ENCODE measurements at places on chromosomes 11 and 22.

DNA sequence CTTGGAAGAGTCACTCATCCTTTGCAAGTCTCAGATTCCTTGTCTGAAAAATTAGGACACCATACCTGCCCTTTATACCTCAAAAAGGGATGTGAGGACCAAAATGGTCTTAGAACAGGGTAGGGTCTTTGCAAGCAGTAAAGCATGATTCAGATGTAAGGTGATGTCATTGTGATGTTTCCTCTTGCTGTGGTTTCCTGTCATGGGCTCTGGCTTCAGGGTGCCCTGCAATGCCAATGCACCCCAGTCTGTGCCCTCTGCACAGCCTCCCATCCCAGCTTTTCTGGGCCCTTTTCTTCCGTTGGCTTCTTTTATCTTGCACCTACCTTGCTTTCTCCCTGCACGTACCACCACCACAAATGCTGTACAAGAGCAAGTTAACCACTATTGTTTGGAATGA, 87.8 kb upstream of the NNMT start:
- DNase-seq = no peak

DNA sequence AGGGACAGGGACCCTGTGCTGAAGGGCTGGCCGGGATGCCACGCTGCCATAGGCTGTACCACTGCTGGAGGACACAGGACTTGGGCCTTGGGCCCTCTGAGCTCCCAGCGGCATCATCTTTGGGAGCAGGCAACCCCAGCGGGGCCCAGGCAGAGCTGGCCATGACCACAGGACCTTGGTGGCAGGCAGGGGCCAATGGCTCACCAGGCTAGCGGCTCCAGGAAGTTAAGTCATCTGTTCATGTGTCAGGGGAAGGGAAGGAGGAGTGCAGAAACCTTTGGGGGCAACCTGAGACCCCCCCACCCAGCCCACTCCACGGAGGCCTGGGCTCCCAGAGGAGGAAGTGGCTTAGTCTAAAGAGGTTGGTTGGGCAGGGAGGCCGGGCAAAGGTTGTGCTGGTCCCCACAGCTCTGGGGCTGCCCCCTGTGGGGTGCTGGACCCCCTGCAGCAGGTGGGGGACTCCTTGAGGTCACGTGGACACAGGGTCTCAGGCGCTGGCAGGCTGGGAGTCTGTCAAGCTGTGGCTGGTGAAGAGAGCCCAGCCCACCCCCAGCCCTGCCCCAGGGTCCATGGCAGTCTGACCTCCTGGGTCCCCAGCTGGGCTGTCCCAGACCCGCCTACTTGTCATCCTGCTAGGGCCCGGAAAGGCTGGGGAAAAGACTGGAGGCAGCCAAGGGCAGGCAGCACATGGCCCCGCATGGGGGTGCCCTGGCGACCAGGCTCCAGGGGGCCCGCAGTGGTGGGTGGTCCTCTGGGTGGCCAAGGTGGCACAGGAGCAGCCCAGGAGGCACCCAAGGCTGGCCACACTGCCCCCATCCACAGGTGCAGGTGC, 184.3 kb downstream of the IGLL1 start:
- no peak for DNase-seq

- DNase-seq = peak; percentile 79
Observed at GRCh38 chr11:124673333-124674167, at the start of the genes SIAE and SPA17. TSS of gene SIAE (minus strand) at chr11:124673739. CDS start at chr11:124673708, 31 bp downstream. TSS of gene SPA17 (plus strand) at chr11:124673904. CDS start at chr11:124675265, 1,361 bp downstream.

DNA sequence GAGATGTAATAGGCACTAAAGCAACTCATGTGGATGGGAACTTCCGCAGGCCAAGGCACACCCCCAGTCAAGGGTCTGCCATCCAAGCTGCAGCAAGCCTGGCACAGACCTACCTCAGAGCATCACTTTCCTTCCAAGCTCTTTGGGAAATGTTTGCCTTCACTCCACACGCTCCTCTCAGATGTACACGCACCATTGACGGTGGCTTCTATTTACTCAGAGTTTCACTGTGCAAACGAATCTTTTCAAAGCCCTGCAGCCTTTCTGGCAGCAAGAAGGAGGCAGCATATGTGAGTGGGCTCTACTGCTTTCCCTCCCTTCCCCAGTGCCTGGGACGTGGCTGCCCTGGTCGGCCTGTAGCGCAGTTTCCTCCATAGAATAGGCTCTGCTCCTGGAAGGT, 60.9 kb upstream of the USP47 start:
- no peak for DNase-seq

DNA sequence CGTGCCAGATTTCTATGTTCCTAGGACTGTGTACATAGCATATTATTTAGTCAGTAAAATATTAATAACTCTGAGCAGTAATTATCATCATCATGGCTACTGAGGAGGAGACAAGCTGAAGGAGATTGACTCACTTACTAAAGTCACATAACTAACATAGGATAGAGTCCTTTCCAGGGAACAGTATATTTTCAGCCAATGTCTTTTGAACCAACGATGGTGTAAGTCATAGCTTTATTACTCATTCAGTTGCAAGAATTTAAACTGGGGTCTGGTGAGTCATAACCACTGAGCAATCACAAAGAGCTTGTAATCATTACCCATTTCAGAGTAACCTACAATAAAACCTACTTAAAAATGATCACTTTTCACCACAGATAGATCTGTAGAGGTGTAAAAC, 1564.8 kb upstream of the TENM4 start:
- no peak for DNase-seq

DNA sequence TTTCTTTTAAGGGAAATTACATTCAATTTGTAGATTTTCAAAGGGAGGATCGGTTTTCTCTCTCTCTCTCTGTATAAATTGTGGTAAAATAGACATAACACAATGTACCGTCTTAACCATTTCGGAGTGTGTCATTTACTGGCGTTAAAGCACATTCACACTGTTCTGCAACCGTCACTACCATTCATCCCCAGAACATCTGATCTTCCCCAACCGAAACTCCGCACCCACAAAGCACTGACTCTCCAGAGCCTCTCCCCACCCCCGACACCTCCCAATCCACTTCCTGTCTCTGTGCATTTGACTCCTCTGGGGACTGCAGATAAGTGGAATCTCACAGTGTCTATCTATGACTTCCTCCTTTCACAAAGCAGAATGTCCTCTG, 15.9 kb upstream of the GRAMD4 start:
- DNase-seq = no peak

- DNase-seq = no peak
Observed at GRCh38 chr11:86275493-86276370, 26.3 kb upstream of the HIKESHI start.

DNA sequence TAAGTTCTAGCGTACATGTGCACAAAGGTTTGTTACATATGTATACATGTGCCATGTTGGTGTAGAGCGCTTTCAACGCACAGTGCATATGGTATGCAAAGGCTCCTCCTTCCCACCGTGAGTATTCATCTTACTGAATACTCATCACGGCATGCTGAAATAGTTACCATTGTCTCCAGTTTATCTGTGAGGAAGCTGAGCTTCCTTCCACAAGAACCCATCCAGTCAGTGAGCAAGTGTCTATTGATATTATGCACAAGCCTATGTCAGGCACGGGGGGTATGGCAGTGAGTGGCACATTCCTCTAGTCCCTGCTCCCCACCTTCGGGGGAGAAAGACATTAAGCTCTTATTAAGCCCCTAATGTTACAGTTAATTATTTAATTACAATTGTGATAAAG, 28.1 kb downstream of the INSC start:
- DNase-seq = no peak

- no peak for DNase-seq
Observed at GRCh38 chr11:18132341-18132740, at the start of gene MRGPRX3. TSS of gene MRGPRX3 (plus strand) at chr11:18132571. CDS start at chr11:18137203, 4,632 bp downstream.
